ENCODE measurements at places on chromosomes 16 and 17.

DNA sequence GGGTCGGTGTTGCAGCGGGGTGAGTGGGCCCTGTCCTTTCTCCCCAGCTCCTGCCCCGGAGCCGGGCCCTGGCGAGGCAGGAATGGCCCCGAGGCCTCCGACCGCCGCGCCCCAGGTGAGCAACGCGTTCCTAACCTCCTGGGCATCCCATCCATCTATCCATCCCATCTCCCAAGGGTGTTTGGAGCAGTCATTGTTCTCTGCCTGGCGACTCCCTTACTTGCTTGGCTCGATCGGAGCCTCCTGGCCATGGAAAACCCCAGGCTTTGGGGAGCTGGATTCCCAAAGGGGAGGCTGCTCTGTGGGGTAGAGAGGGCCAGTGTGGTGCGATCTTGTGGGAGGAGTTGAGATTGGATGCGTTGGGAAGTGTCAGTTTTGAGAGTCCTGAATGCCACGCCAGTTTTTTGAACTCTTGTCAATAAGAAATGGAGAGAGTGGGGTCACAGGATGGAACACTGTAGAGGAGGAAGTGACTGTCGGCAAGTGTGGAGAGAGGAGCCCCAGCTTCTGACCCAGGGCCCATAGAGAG is 684 bp downstream of the ZFP90 start:
- DNase-seq, result no peak

- no peak for DNase-seq
Observed at GRCh38 chr16:48503336-48503735, 106.6 kb downstream of the N4BP1 start.

- DNase-seq, result peak; percentile 83
Observed at GRCh38 chr17:21287703-21288449, 3.4 kb downstream of the MAP2K3 start.

GRCh38 chr17:27402943-27403342 is 53.3 kb upstream of the KSR1 start:
- no peak for DNase-seq

DNA sequence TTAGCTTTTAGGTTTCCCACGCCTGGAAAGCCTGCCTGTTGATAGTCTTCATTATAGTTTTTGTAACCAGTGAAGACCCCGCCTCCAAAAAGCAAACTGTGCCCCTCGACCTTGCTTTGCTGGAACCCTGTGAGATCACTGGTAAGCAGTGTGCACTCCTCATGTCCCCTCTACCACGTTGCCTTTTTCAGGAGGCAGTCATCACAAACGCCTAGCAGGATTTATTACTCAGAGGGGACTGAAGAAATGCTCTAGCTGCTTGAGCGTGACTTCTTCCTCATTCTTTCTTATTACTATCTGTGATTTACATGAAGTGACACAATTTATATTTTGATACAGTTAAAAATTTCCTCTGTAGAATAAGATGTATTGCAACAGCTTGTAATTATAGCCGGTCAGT is 6.5 kb upstream of the KRTAP3-1 start:
- no peak for DNase-seq

DNA sequence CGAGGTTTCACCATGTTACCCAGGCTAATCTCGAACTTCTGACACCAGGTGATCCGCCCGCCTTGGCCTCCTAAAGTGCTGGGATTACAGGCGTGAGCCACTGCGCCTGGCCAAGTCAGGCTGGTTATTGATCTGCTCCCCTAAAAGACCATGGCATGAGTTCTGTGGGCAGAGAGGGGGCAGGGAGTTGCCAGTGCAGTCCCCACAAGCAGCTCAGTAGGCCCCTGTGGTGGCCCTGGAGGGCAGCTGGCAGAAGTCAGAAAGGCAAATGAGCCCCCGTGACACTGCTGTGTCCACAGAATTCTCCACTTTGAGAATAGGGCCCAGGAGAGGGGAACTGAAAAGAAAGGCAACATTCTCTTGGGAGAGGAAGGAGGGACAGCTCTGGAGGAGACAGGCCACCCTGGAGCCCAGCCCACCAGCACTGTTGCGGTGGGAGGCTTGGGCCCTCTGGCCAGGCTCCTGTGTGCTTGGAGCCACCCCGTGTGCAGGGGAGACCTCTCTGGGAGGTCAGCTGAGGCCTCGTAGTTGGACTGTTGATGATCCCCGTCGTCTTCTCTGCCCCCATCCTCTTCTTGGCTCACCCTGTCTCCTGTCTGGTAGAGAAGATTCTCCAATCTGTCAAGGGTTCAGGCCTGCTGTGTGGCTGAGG is 2.1 kb upstream of the AMDHD2 start:
- no peak for DNase-seq

DNA sequence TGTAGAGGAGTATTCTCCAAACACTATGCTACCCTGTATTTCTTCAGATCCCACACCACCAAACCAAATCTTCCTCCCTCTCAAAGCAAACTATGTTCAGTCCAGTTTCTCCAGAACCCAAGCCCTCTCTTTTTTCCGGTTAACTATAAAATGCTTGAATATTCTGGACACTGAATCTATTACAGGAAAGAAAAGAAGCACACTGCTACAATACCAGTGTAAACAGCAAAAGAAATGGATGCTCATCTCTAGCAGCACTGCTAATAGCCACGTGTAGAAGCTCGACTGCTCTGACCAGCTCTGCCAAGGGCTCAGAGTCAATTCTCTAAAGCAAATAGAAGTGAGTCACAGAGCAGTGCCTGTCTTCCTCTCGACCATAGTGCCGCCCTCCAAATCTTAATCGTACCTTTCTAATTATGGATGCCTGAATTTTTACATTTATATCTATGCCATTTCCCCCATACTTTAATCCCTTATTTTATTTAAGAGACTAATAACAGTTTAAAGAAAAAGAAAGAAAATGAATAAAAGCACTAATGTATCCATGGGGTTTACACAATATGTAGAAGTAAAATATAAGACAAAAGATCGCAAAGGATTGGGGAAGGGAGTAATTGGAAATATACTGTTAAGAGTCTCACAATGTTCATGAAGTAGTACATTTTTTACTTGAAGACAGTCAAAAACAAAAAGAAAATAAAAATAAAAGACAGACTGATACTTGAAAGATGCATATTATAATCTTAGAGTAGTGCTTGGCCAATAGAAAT is 154.5 kb downstream of the PARN start:
- DNase-seq, result peak; percentile 50

DNA sequence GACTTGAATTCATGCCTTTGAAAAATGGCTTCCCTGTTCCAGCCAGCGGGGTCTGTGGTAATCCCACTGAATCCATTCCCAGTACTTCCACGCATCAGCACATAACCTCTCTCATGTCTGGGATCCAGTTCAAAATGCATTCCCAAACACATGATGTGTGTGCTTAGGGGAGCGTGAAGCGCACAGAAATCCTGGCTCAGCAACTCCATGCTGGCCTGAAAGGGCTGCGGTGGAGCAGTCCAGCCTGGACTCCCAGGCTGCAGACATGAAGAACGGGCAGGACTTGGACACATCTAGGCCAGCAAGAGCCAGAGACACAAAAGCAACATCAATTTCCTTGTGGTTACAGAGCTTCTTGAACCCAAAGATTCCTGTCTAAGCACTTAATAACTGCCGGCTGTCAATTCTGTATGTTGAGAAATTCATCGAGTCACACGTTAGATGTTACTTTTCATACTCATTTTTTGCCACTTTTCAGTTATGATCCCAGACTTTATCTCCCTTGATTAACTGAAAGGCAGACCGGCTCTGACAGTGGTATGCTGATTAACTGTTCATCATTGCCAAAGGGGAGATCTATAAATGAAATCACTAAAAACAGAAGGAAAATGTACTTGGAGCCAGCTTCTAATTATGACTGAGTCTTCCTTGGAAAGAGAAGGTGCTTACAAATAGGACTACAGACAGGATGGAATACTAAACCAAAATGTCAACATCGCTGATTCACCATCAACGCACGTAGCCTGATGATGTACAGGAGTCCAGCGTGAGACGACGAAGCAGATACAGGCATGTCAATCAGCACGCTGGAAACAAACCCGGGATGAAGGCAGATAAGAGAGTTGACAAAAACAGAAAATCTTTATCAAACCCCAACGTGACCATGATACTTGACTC is 23.0 kb downstream of the NSMCE1 start:
- DNase-seq, result no peak

DNA sequence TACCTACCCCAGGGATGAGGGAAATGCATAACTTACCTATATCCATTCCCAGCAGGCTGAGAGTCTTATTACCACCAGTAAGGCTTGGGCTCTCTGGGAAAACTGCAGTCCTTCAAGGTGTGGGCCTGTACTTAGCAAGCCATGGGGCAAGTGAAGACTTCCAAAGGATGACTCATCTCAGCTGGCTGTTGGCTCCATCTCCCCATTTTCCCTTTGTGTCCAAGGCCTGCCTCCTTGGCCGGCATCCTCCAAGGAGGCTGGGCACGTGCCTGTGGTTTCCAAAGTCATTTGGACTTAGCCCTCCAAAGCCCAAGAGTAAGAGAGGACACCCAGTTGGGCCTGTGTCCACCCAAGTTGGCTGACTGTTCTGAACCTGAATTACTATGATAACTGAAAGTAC is 89.8 kb downstream of the TMEM100 start:
- no peak for DNase-seq

DNA sequence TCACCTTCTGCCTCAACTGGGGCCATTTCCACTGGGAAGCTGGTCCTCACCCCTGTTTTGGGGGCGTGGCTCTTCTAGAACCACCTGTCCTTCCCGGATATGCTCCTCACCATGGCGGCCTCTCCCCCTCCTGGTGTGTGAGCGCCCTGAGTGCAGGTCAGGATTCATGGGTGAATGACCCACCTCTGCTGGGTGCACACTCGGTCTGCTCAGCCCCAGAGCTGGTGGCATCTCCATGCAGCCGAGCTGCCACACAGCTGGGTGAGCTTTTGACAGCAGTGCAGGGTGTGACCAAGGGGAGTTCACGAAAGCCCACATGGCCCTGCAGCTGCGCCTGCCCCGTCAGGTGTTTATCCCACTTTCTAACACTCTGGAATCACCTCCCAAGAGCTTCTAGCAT is 27.3 kb downstream of the GRIN2C start:
- DNase-seq, result no peak

DNA sequence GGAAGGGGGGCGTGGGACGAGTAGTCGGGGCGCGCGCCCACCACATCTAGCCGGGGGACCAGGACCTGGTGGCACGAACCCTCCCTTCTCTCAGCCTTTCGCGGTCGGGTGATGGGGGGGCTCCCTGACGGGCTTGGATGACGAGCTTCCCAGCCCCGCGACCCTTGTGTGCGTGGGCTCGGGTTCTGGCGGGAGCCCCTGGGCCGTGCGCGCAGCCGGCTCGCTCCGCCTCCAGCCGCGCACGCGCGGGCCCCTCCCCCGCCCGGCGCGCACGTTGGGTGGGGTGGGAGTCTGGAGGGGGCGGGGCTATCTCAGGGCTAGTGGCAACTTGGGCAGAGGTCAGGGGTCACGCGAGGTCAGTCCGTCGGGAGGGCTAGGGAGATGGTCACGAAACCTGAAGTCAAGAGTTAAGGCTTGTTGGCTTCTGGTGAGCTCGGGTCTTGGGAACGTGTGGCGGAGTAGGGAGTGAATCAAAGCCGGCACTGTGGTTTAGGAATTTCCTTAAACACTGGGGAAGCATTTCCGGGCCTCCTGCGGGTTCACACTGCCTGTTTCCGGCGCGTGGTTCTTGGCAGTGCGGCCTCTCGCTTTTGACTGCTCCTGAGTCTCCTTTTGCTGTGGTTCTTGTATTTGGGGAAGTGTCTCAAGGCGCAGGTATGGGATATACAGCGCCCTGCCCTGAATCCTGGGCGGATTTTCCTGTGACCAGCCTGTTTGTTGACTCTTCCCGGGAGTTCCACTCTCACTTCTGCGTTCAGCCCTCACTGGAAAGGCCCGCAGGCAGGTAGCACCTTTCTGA is at the start of gene SRCAP:
SRCAP (plus strand) TSS at position 356 of the 799 bp plus-strand sequence. CDS start 1,654 bp downstream, outside the sequence.
- DNase-seq, result peak; percentile 82

DNA sequence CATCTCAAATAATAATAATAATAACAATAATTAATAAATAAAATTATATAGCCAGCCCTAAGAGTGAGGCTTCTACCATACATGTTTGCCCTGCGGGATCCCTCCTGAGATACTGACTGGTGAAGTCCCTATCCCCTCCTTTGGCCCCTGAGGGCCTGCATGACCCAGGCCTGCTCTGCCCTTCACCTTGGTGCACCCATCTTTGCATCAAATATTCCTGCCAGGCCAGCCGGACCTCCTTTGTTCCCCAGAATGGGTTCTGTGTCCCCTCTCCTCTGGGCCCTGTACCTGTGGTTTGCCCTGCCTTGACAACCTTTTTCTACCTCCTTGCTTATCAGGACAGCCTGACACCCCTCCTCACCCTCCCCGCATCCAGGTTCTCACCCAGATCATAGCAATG is 2.0 kb upstream of the RNF112 start:
- DNase-seq, result no peak

DNA sequence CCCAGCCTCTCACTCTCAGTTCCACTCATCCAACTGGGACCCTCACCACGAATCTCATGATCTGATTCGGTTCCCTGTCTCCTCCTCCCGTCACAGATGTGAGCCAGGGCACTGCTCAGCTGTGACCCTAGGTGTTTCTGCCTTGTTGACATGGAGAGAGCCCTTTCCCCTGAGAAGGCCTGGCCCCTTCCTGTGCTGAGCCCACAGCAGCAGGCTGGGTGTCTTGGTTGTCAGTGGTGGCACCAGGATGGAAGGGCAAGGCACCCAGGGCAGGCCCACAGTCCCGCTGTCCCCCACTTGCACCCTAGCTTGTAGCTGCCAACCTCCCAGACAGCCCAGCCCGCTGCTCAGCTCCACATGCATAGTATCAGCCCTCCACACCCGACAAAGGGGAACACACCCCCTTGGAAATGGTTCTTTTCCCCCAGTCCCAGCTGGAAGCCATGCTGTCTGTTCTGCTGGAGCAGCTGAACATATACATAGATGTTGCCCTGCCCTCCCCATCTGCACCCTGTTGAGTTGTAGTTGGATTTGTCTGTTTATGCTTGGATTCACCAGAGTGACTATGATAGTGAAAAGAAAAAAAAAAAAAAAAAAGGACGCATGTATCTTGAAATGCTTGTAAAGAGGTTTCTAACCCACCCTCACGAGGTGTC is 26.6 kb downstream of the STH start:
- DNase-seq, result no peak

DNA sequence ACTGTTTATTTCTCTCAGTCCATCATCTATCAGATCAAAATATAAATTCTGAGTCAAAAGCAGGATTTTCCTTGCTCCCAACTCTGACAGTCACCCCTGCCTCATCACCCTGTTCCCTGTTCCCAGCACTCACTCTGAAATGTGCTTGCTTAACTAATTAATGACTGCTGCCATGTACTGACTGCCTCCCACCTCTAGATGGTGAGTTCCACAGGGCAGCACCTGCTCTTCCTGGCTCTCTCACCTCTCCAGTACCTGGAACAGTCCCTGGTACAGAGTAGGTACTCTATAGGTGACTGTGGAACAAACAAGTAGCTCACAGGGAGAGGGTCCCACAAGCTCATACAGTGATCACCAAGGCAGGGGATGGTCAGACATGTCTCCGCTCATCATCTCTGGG is 114.3 kb upstream of the C16orf82 start:
- no peak for DNase-seq
